NCI-H2227 treated with DMSO at 0.1 percent for 48 hours (cell line): ENCODE measurements at places on chromosomes 3 and 15.

GRCh38 chr3:188417271-188417696 lies 263.3 kb downstream of the LPP start:
- no peak for DNase-seq

DNA sequence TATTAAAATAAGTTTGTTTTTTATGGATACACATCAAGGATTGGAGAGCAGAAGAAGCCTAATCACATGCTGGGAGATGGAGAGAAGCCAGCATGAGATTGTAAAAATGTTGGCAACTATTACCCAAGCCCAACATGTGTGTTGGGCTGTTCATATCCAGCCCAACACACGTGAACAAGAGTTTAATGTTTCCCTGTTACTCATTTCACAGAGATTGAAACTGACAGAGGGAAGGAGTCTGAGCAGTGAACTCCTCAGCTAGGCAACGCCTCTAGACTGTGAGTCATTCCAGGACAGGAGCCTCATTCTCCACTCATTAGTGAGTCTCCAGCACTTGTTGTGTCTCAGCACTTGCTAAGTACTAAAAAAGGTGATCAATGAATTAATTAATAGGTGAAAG lies 43.2 kb upstream of the CMSS1 start:
- DNase-seq, result no peak

GRCh38 chr3:138937690-138938055 lies 9.3 kb downstream of the FOXL2 start:
- DNase-seq, result no peak

GRCh38 chr15:92273723-92274122 lies 120.0 kb upstream of the ST8SIA2 start:
- no peak for DNase-seq

DNA sequence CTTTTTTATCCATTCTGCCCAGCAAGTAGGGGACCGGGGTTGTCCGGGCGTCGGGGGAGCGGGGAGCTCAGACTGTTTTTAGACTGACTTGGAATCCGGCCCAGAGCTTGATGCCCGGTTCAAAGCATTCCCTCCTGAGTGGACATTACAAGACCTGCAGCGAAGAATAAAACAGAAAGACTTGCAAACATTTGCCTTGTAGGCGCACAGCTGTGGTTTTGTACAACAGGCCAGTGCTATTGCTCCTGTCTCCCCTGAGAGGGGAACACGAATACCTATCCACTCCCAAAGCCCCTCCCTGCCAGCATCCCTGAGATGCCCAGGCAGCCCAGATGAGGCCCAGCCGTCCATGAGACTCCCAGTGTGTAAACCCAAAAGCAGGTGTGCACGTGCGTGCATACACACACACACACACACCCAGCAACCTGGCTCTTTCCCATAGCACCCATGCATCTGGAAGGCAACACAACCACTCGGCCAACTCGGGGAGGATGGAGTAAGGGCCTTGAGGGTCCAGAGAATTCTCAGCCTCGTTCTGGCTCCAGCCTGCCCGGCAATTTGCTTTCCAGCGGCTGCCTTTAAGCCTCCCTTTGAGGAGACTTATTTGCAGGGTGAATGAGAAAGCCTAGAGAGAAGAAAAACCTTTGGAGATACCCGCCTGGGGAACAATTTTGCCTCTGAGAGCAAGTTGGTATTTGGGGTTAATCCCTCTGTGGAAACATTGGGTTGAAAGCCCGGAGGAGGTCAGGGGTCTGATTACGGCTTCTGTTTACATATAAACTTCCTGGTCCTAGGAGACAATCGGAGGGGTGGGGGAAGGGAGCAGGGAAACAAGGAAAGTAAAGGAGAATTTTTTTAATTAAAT lies 161.0 kb upstream of the HES1 start:
- DNase-seq, result peak; percentile 3
